Fibroblast of skin of scalp (primary cell): ENCODE measurements at places on chromosomes 6 and 20.

DNA sequence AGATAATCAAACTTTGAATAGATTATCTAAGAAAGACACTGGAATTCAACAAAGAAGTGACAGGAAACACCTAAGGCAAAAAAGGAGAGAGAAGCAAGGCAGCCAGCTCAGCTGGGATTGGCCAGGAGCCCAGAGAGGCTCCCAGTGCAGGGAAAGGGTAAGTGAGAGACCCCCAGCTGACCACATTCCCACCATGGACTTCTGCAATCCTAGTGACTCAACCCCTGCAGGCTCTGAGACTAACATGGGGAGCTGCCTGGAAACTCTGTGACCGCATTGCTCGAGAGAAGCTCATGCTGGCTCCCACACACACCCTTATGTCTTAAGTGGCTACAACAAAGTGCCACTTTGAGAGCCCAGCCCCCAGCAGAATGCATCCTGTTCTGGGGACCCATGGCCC, 215.1 kb downstream of the PACRG start:
- peak; percentile 93 for DNase-seq

DNA sequence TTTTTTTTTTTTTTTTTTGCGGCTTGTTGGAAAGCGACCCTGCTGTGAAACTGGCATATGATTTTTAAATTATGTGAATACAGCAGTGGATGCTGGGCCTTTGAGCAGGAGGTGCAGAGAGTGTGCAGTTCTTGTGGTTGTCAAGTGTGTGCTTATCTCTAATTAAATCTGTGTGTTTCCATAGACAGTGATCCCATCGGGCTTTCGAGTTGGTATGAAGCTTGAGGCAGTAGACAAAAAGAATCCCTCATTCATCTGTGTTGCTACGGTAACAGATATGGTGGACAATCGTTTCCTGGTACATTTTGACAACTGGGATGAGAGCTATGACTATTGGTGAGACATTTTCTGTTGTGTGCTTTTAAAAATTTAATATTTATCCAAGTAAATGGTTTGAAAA, 52.4 kb downstream of the L3MBTL3 start:
- peak; percentile 39 for DNase-seq

GRCh38 chr6:15062516-15063252, 183.2 kb upstream of the JARID2 start:
- peak; percentile 77 for DNase-seq

GRCh38 chr6:128337619-128338018, 182.8 kb downstream of the PTPRK start:
- no peak for DNase-seq

DNA sequence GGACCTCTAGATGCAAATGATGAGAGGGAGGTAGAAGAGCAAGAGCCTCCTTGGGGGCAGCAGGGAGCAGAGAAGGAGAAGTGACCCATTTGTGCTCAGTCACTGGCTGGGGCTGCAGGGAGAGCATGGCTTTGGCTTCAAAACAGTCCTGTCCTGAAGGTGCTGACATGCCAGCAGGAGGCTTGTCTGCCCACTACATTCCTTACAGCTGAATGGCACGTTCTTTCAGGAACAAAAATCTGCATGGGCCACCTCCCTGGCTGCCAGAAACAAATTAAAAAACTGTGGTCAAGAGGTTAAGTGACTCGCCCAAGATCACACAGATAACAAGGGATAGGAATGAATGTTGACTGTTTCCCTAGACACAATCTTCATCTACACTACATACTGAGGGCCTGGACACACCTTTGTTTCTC, 188.8 kb downstream of the HIVEP2 start:
- peak; percentile 85 for DNase-seq

- DNase-seq, result no peak
These were observed 39.9 kb downstream of the SNAI1 start for GRCh38 chr20:50022676-50023075.

- no peak for DNase-seq
These were observed 102.0 kb downstream of the ARID1B start for GRCh38 chr6:156879186-156879585.

DNA sequence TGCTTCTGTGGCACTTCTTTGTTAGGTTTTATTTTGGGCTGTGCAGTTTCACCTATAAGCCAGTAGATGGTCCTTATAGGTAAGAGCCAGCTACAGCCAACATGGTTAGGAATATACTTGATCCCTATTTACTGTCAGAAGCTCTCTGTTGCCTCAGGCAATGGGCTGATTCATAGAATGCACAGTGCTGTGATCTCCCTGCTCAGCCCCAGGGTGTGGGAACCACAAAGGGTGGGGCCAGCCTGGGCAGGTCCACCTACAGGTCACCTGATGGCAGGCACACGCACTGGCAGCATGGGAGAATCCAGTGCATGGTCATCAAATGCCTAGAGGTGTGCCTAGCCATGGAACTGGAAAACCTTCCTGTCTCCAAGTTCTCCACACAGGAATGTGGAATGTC, 191.9 kb downstream of the MOXD1 start:
- DNase-seq, result no peak

- DNase-seq, result no peak
These were observed 62.1 kb upstream of the APCDD1L start for GRCh38 chr20:58577139-58577806.

GRCh38 chr6:3944246-3944645, 95.1 kb downstream of the FAM50B start:
- DNase-seq, result no peak

- DNase-seq, result no peak
These were observed 8.0 kb upstream of the RAET1E start for GRCh38 chr6:149905911-149906371.

GRCh38 chr20:60510356-60510755, 552.1 kb downstream of the CDH26 start:
- no peak for DNase-seq

DNA sequence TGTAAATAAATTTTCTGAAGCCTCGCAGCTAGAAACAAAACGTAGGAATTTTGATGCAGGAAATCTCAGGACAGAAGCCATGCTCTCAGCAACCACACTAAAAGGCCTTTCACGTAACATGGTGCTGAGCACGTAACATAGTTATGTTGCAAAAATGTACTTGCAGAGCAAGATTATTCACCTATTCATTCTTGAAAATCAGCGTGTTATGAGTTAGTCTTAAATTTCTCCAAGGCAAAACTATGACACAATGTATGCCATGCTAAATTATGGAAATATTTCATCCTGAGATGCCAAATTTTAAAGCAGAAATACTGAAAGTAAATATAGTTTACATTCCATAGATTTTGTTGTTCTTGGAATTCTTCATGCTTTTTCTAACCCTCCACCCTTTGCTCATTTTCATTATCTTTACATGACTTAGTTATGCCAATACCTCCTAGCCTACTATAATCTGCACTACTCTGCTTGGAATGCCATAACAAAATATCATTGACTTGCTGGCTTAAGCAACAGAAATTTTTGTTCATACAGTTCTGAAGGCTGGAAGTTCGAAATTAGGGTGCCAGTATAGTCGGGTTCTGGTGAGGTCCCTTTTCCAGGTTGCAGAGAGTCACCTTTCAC, 179.8 kb upstream of the BMP5 start:
- DNase-seq, result peak; percentile 62

- DNase-seq, result no peak
These were observed 11.5 kb downstream of the SLC4A11 start for GRCh38 chr20:3227506-3227905.

DNA sequence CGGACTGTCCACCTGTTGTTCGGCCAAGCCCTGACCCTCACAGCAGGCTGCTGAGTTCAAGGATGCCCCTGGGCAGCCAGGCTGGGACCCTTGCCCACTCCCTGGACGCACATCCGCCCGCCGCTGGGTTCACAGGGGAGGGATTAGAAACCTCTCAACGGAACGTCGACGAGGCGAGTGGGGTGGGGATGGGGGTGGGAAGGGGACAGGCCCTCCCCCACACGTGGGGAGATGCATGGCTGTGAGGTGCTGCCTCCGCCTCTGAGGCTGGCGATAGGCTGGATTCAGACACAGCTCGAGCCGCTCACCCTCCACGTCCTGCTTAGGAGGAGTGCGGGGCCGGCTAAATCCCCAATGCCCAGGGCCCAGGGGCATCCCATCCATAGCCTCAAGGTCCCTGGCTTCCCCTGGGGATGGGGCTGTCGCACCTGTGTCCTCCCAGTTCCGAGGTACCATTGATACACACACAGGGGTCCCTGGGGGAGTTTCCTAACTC, 90.6 kb upstream of the BHLHE23 start:
- DNase-seq, result no peak

GRCh38 chr20:24620937-24621519, 151.6 kb downstream of the SYNDIG1 start:
- no peak for DNase-seq

- peak; percentile 6 for DNase-seq
These were observed 159.6 kb downstream of the TRIM27 start for GRCh38 chr6:28764014-28764723.

DNA sequence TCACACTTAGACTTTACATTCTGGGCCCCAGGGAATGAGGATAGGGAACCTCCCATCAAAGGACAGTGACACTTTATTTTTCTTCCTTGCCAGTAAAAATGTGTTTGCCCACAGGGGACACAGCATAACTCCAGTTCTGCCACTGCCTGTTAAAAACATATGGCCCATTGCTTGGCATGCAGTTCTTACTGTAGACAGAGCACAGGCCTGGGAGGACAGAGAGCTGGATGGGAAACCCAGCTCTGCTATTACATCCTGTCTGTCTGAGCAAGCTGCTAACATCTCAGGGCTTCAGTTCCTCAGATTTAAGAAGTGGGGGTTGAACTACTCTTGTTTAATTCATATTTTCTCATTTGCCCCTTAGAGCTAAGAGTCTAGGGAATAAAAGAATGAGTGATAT, 120.2 kb downstream of the AKAP7 start:
- DNase-seq, result peak; percentile 7

- DNase-seq, result no peak
These were observed 104.5 kb downstream of the DHX35 start for GRCh38 chr20:39066471-39067242.

- no peak for DNase-seq
These were observed 105.7 kb downstream of the SMLR1 start for GRCh38 chr6:130932921-130933320.

GRCh38 chr20:38863024-38863851, 57.7 kb downstream of the PPP1R16B start:
- DNase-seq, result no peak

DNA sequence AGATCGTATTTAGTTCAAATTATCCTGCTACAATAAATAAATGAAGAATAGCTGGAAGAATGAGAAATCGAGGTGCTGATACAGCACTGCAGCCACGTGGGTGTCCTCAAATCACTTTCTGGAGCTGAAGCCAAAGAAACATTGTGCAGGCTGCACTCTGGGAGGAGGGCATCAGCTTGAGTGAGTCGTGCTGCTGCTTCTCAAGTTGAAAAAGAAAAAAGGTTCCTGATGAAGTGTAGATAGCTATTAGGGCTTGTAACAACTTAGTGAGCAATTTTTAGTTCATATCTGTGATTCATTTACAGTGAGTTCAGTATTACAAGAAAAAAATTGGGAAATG, 40.5 kb downstream of the DSE start:
- DNase-seq, result peak; percentile 52

DNA sequence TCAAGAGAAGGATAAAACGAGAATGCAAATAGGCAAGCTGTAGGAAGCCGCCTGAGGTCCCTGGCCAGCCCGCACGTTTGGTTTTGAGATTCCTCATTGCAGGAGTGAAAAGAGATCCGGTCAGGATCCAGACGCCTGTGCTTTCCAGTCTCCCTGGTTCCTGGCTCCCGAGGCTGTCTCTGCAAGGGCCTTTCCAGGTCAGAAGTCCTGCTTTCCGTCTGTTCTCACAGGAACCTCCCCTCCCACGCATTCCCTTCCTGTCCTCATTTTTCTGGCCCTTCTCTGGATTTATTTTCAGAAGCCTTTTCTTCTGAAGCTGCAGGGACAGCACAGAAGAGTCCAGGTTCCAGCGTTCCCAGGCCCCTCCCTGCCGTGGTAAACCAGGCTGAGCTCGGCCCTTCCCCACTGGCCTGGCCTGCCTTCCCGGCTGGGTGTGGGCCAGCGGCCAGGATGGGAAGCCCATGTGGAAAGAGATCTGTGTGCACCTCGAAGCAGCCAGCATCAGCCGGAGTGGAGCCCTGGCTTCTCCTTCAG, 54.0 kb downstream of the TMEM242 start:
- DNase-seq, result no peak

DNA sequence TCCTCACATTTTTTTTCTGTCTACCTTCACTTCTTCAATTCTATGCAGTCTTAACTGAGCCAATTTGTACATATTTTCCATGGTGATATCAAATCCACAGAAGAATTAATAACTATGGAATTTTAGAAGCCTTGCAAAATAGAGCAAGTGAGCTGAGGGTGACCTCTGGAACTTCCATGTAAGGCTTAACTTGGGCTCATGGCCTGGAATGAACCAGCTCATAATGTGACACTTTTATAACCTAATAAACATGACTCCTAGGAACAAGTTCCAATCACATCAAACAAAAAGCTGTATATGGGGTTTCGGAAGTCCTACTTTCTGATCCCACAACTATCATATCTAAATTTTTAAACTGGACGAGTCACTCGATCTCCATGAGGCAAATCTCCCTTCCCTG, 232.4 kb downstream of the FOXA2 start:
- DNase-seq, result no peak

DNA sequence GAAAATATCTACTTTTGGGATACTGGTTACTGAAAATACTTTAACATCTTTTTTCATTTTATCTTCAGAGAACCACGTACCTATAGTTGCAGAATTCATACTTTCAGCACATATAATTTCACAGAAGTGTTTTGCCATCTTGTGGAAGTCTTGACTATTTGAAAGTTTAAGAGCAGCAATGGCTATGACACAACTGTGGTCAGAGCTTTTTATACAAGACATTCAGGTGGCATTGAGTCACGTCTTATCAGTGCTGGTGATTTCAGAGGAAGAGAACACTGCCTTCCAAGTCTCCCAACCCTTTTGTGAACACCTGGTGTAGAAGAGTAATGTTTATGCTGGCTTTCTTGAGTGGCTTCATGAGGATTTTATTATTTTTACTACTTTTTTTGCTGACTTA, 171.6 kb downstream of the ARID1B start:
- DNase-seq, result peak; percentile 40

DNA sequence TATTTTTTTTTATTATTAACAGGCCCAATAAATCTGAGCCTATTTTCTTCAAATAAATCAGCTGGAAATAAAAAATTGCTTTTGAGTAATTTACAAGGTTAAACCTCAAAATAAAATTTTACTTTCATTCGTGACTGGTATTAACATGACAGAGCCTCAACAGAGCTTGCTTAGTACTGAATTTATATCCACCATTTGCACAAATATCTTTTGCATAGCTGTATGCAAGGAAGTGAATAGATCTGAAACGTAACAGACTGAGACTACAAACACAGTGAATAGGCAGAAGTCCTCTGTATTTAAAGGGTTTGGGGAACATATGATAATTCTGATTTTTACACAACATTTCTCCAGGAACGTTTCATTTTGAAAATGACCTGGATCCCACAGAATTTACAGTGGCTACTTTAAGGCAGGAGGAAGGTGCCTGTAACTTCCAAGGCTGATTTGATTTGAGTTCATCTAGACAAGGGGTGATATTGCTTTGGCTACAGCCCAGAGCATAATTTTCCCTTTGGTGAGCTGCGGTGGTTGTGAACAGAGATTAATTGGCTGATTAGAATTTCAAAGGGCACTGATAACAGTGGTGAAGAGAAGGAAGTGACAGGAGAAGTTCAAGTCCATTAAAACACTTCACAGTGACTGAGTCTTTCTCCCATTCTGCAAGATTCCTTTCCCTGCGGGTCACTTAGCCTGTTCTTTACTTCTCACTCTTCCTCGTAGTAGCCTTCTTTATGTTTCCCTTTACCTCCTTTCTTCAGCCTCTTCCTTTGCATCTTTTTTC, 121.2 kb upstream of the SASH1 start:
- no peak for DNase-seq
